Epithelial cell of proximal tubule (primary cell): ENCODE measurements at places on chromosomes 2 and 18.

DNA sequence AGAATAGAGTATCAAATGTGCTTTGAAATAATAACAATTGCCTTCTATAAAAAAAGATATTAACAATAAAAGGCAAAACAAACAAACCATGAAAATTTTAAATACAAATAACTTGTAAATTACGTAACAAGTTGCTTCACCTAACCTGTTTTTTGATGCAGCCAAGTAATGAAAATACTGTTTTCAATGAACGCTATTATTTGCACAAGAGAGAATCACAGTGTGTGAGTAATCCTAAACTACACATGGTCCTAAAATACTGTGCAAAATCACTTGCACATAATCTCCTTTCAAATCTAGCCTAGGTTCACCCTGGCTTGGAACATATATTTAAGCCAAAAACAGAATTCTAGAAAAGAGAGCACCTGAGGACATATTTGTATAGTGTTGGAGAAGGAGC is 98.9 kb downstream of the CCDC148 start:
- DNase-seq: no peak

DNA sequence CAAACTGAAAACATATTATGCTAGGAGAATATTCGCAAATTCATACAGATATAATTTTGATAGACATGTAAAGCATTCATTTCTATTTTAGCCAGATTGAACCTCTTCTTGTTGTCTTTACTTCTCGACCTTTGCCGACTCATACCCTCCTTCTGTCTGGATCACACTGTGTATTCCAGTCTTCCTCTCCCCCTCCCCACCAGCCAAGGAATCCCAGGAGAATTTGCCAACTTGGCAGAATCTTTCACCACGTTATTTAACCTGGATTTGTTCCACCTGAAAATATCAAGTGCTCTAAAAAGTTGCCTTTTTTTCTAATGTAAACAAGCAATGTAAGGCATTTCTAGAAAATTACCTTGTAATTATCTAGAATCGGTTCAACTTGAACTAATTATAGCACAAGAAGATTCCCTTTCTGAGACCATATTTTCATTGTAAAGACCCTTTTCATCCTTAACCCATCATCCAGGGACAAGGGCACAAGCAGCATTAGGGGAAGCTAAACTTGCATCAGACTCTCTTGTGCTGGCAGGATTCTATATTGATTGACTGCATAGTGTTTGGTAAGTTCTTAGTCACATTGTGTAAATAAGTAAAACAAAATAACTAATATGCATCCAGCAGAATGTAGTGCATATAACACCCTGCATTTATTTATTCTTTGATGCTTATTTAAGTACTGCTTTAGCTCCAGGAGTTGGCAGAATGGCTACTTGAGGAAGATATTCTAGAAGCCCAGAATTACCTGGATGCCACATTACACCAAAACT is 1328.7 kb upstream of the NXPH2 start:
- no peak for DNase-seq

- no peak for DNase-seq
Observed at GRCh38 chr18:45837283-45838070, 12.0 kb downstream of the SIGLEC15 start.

GRCh38 chr18:37393945-37394609 is 171.5 kb downstream of the CELF4 start:
- no peak for DNase-seq

DNA sequence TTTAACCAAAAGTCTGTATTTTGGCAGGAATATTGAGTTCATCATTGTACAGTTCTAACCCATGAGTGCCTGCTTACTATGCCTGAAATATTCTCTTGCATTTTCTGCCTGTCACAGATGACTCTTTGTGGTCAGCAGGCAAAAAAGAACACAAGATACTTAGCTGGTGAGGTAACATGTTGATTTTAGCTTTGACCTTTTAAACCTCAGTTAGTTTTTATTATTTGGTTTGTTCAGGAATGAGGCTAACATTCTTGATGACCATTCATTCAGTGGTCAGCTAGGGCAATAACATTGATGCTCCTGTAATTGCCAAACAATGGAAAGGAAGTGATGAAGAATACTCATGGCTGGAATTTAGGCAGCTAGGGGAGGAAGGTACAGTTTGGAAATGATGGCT is 491.2 kb downstream of the PIK3C3 start:
- peak; percentile 99 for DNase-seq

DNA sequence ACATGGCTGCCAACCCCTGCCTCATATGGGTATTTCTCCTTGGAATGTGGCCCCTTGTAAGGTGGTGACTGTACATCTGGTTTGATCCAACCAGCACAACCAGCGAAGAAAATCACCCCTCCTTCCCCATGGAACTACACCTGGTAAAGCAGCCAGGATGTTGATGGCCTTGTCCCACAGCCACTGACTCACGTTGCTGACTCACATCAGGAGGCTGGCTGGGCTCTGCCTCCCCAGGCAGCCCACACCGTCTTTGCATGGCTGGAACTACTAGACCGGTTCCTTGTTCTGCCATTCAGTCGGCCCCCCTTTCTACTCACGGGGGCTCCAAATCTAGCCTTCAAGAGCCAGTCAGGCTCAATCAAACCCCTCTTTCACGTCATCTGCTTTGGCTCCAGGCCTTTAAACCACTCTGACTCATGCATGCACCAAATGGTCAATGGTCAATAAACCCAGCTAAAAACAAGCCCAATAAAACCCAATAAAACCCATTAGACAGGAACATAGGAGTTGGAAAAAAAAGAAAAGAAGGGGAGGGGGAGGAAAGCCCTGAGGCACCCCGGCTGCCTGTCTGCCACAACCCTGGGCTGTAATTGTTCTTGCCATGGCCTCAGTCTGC is 114.8 kb downstream of the PLB1 start:
- peak; percentile 99 for DNase-seq

- no peak for DNase-seq
Observed at GRCh38 chr2:1617425-1618021, 126.8 kb downstream of the PXDN start.

DNA sequence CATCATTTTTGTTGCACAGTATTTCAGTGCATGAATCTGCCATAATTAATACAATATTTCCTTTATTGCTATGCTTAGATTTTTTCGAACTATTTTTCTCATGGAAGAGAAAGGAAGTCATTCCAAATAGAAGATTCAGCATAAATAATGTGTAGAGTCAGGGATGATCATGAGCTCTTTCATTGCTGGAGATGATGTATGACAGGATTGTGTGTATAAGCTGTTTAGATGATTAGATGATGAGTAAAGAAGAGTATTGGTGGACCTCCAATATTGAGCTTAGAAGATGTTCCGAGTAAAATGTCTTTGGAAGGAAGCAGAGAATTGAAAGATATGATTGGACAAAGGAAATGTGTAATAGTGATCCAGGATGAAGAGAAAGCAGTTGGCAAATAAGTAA is 364.5 kb downstream of the PARD3B start:
- no peak for DNase-seq

- DNase-seq: no peak
Observed at GRCh38 chr2:229993236-229993635, 70.9 kb downstream of the FBXO36 start.

DNA sequence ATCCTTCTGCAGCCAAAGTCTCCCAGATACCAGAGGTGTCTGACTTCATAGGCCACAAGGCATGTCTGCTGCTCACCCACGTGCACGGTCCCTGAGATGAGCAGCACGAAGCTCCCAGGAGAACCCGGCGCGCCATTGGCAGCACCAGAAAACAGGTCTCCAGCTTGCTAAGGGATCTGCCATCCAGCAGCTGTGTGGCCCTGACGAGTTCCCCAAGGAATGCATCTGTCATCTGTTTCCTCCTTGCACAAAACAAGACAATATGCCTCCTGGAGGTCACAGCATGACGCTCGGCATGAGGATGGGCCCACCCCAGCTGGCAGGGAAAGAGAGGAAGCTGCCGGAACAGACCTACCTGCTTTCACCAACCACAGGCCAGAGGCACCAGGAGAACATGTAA is 29.2 kb downstream of the HS6ST1 start:
- DNase-seq: no peak

GRCh38 chr2:105888625-105889024 is 143.9 kb downstream of the NCK2 start:
- no peak for DNase-seq

GRCh38 chr2:129909651-129910418 is 69.6 kb upstream of the RAB6C start:
- no peak for DNase-seq

DNA sequence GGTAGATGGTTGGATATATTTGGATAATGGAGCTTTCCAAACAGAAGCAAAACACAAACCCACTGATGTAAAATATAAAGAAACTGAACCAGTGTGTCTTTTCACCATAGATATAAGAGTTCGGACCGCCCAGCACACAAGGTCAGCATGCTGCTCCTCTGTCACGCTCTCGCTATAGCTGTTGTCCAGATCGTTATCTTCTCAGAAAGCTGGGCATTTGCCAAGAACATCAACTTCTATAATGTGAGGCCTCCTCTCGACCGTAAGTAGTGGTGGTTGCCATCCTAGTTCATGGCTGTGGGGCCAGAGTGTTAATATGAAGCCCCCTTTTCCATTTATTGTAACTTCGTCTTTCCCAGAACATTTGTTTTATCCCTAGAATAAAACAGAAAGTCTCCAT is 125.2 kb upstream of the LYPD6 start:
- no peak for DNase-seq

- DNase-seq: no peak
Observed at GRCh38 chr2:226215902-226216503, 583.6 kb downstream of the IRS1 start.

DNA sequence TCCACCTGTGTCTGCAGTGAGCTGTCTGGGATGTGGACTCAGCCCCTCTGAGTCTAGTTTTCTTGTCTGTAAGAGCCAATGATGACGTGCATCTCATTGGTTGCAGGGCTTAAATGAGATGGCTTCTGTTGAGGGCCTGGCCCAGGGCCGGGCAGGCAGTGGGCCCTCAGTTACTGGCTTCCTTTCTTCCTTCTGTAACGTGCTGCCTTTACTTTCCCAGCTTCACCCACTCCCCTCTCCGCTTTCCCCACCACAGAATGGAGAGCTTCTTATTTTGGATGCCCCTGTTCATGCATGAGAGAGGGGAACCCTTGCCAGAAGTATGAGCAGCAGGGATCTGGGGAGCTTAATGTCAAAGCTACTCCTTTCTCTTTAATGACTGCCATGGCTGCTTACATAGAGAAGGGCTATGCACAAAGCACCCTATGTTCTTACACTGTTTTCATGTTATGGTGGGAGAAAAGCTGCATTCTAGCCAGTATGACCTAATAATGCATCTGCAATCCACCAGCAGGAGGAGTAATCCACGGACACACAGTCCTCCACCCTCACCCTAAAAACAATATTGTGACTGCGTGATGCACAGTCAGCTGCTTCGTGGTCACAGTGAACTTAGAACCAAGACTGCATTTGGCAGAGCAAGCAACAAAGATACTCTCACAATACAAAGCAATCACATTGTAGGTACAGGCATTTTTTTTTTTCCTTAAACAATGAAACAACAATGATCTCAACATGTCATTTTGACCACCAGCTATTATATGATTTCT is 37.2 kb downstream of the CREG2 start:
- no peak for DNase-seq

DNA sequence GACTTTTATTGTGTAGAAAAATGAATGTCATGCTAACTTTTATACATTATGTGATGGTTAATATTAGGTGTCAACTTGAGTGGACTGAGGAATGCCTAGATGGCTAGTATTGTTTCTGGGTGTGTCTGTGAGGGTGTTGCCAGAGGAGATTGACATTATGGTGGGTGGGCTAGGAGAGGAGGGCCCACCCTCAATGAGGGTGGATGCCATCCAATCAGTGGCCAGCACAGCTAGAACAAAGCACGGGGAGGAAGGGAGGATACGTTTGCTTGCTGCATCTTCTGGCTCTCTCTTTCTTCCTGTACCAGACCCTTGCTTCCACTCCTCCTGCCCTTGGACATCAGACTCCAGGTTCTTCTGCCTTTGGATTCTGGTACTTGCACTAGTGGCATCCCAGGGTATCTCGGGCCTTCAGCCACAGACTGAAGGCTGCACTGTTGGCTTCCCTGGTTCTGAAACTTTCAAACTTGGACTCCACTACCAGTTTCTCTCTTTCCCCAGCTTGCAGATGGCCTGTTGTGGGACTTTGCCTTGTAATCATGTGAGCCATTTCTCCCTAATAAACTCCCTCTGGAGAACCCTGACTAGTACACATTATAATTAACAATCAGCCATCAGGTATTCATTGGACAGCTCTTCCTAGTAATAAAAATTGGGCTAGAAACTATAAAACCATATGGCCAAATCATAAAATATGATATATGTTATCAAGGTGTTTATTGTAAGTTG is 31.7 kb upstream of the ZCCHC2 start:
- no peak for DNase-seq

- DNase-seq: no peak
Observed at GRCh38 chr2:212926940-212927339, 224.5 kb downstream of the IKZF2 start.

- DNase-seq: no peak
Observed at GRCh38 chr2:98347298-98348065, 1.2 kb downstream of the CNGA3 start.

DNA sequence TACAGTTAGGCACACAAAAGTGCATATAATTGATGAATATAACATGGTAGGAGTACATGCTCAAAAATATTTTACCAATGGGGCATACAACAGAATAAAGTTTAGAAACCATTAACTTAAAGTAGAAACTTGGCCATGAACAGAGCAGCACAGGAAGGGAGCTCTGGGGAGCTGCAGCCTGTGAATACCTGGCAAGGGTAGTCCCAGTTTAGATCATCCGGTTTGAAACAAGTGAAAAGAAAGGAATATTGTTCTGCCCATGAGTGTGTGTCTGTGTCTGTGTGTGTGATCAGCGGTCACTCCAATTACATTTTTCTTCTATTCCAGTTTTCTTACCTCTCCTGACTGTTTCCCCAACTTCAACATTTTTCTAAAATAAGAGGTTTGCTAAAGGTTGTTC is 233.0 kb downstream of the ALK start:
- no peak for DNase-seq
